ENCODE measurements at places on chromosomes 2 and 18.

- no peak for DNase-seq
Observed at GRCh38 chr2:219457784-219458369, 23.2 kb downstream of the SPEG start.

DNA sequence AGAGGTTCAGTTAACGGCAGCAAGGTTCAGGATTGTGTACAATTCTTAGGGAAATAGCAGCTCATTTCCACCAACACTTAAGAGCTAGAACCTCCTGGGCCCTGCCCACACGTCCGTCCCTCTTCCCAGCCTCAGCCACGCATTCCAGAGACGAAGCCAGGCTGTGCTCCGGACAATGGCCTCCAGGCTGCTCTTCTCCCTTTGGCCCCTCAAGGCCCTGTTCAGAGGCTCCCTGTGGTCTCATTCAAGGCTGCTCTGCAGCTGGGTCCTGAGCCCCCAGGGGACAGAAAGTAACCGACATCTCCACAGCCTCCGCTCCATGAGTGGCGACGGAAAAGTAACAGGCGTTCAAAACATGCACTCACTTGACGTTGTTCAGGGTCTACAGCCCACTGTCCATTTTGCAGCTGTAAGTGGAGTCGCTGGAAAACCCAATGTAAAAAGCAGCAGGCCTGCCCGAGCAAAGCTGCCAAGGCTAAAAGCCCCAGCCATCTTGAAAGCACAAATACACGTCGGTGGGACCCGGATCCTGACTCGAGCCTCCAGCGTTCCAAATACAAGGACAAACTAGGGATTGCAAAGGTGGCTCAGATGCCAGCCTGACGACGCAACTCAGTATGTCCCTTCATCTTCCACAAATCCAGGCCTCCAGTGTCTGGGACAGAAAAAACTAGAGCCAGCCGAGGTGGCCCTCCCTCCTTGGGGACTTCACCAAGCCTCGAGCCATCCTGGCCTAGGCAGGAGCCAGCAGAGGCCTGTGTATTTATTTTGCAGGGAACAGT, 76.9 kb downstream of the NDUFA10 start:
- no peak for DNase-seq

- DNase-seq = no peak
Observed at GRCh38 chr2:23100406-23100805, 284.6 kb upstream of the KLHL29 start.

DNA sequence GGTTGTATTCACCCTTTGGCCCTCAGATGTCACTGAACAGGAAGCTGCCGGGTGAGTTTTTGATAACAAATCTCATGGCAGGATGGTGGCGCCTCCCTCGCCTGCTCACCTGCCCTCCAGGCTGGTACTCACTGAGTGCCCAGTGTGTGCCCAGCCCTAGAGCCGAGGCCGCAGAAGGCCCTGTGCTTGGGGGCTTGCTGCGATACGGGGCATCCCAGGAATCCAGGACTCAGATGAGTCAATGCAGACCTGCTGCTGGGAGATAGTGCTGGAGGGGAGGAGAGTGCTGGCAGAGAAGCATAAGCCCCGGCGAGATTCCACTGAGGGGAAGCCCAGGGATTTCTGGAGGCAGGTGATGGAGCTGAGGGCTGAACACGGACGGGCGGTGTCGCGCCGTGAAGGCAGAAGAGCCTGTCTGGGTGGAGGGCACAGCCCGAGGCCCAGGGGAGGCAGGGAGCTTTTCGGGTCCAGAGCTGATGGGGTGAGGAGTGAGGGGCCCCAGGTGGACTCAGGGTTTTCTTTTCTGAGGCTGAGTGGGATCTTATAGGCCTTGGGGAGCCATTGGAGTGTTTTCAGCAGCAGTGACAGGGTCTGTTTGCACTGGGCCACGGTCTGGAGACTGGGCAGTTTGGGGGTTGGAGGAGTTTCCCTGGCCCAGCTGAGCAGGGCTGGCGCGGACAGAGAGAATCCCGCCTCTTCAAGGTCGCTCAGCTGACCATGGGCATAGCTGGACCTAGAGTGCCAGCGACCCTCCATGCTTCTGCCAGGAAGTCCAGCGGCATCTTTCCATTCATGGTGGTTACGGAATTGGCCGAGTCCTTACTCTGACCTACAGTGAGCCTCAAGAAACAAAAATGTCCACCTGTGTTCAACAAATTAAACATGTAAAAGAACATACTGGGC, 35.5 kb downstream of the LDLRAD4 start:
- no peak for DNase-seq

DNA sequence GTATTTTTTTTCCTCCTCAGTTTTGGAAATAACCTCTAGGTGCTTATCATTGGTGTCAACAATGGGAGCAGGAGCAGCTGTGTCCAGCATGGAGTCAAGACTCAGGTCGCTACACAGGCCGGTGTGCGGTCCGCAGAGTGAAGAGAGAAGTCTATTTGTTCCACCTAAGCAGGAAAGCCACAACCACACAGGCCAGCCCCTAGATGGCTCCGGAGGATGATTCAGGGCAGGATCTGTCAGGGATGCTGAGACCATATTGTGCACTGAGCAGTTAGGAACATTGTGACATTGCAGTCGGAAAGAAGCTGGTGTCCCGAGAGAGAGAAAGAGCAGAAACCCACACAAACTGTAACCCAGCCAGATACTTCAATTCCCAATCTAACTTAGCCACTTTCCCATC, 136.9 kb downstream of the GAREM1 start:
- DNase-seq = no peak

DNA sequence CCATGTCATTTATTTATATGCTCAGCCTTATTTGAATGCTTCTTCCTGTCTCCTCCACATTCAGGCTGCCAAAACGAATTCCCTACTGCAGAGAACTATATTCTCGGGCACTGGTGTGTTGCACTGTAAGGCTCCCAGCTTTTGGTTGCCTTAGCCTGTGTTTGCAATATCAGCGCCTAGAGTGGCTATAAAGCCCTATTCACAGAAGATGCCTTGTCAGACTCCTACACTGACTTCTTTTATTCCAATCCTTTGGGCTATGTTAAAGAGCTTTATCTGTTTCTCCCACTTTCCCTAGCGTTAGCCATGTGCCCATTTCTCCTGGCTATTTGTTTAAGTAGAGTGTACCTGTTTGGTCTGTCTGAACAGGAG, 62.4 kb upstream of the EHBP1 start:
- no peak for DNase-seq

- DNase-seq = no peak
Observed at GRCh38 chr2:228401065-228401912, 219.8 kb upstream of the SPHKAP start.

DNA sequence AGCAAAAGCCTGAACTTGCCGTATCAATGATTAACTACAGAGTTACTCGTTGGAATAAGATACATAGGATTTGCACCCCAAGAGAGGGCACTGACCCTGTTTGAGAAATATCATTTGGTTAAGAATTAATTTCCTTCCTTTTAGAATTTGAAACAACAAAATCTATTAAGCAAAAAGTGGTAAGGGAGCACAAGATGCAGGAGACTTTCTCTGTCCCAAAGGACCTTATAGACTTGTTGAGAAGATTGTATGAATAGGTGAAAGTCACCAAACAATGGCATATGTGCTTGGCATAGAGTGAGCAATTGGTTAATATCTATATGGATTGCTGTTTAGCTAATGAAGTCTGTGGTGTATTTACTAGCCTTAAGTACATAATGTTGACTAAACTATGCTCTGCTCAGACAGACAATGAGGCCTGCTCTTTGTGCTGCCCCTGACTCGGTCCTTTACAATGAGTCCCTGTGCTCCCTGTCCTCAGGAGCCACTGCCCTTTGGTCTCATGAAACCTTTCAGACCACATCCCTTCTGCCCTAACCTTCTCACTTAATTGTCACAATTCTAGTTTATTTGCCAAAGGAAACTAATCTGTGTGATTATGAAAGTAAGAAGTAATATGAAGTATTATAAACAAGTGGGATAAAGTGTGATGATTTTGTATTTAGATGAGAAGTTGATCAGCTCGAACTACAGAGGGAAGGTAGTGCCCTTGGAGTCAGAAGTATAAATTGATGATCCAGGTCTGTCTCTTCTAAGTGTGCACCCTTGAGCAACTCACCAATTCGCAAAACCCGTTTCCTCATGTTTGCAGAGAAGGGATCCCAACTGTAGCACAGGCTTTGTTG, 21.2 kb upstream of the HNMT start:
- DNase-seq = no peak
